HFFc6 (cell line): ENCODE measurements at places on chromosomes 1 and 21.
A peak's percentile ranks its signal among the peaks of the same experiment; 100 is the strongest.

DNA sequence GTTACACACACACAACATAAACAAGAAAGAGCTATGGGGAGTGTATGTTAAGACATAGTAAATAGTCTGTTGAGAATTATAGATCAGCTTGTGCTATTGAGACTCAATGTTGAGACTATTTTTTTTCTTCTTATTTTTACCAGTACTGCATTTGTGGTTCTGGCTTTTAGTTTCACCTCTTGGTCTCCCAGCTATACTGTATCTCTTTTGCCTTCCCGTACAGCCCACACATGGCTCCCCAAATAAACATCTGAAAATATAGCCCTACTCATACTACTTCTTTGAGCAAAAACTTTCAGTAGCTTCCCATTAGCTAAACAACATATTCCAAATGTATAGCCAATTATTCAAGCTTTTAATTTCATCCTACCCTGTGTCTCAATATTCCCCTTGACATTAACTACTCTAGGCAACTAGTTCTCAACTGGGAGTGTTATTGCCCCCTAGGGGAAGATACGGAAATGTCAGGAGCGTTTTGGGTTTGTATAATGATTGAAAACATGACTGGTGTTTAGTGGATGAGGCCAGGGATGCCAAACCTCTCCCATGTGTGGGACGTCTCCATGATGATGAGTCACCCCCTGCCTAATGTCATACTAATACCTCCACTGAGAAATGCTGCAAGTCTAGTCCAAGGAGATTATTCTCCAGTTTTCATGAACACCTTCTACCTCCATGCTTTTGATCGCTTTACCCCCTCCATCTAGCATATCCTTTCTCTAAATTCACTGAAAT lies 6.8 kb downstream of the RPE65 start:
- peak; percentile 68 for DNase-seq

DNA sequence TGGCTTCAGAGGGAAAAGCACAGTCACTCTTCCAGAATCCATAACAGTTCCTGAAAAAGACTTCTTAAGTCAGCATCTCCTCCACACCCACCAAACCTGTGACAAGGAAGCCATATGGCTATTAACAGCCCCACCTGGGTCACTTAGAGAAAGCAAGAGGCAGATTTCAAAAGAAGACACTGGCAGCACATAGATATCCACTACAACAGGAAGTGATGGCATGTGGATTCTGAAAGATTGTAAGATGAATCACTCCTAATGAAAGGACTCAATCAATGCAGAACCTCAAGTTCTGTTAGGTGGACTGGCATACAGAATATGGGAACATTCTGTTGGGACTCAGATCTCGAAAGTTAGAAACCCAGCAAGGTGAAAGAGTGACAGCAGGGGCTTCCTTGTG lies 365.9 kb downstream of the TGFB2 start:
- no peak for DNase-seq

GRCh38 chr1:2150801-2151200 lies 43.8 kb downstream of the FAAP20 start:
- no peak for DNase-seq

DNA sequence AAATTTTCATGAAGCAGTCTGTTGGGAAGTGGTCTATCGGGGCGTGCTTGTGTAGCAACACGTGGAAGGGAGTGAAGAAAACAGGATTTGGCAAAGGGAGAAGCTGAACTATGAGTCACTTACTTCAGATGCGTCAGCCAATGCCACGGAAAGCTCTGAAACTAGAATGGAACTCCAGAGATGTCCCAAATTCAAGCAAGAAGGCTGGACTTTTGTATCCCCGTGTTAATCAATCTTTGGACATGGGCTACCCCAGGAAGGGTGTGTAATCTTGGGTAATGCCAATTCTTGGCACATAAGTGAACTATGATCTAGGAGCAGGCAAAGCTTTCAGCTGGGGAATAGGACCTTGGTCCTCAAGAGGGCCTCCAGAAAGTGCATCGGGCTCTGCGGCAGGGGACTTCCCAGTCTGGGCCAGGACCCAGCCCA lies 102.6 kb downstream of the ADSS2 start:
- peak; percentile 84 for DNase-seq

- no peak for DNase-seq
Measured at GRCh38 chr1:212635141-212635631, 26.6 kb downstream of the ATF3 start.

DNA sequence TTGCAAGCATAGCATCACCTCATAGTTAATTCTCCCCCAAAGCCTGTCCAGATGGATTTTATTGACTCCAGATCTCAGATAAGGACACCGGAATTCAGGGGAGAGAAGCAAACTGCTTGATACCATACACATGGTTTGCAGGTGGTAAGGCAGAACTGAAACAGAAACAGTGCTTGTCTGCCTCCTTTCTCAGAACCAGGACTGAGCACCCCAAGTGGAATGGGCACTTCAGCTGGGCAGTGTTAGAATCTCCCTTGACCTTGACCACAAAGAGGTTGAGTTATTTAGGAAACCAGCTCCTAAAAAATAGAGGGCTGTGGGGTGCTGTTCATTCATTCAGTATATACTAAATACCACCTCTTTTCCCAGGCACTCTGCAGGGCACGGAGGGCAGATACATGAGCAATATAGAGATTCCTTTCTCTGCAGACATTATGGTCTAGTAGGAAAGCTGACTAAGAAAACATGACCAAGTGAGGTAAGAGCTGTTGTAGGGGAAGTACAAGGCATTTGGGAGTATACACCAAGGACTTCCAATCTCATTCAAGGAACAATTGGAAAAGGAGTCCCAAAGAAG lies 185.2 kb downstream of the C1orf94 start:
- no peak for DNase-seq

DNA sequence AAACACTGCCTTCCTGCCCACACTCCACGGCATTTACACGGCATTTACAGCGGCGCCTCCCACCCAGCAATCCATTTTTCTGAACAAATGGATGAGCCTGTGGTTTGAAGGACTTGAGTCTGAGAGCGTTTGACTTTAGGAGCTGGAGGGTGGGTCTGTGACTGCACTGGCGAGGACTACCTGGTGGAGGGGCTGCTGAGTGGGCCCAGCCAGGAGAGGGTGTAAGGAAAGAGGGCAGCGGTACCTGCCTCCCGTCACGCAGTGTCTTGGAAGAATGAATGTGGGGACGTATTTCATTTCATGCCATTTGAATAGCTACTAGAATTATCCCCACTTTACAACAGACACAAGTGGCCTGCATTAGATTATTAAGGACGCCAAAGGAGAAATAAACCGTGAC lies 62.9 kb downstream of the B3GALT5 start:
- no peak for DNase-seq

DNA sequence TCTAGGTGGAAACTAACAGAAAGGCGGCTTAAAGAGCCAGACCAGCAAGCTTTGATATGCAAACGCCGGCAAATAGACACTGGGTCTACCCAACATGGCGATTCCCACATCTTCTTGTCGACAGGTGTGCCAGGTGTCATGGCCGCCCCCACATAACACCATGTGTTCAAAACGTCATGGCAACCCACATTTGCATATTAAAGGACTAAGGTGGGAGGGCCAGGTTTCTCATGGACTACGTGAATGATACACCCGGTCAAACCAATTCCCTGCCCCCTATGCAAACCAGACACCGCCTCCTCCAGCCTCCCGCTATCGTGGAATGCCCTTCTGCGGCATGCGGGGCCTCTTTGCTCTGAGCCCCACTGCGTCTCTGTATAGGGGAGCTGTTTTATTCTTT lies 41.3 kb downstream of the ICOSLG start:
- DNase-seq, result no peak

- no peak for DNase-seq
Measured at GRCh38 chr1:36107394-36107793, 17.6 kb downstream of the COL8A2 start.

- DNase-seq, result no peak
Measured at GRCh38 chr1:211281320-211282022, 22.3 kb downstream of the RCOR3 start.

DNA sequence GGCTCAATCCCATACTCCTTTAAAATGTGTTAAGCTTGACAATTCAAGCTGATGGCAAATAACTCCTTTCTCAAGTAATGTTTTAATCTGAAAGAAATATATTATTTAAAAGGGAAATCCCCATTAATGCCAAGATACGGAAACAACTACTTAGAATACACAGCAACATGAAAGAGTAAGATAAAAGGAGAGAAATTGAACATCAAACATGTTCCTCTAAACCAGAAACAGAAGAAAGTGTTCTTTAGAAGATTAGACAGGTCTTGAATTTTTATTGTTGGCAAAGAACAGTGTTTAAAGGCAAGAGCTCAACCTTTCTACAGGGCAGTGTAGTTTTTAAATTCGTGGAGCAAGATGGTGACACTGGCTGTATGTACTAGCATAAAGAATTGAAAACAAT lies 105.8 kb upstream of the NRIP1 start:
- DNase-seq, result no peak

GRCh38 chr1:67169496-67169895 lies 3.2 kb downstream of the IL23R start:
- DNase-seq, result no peak

GRCh38 chr1:87134625-87135328 lies 193.9 kb upstream of the LMO4 start:
- no peak for DNase-seq

DNA sequence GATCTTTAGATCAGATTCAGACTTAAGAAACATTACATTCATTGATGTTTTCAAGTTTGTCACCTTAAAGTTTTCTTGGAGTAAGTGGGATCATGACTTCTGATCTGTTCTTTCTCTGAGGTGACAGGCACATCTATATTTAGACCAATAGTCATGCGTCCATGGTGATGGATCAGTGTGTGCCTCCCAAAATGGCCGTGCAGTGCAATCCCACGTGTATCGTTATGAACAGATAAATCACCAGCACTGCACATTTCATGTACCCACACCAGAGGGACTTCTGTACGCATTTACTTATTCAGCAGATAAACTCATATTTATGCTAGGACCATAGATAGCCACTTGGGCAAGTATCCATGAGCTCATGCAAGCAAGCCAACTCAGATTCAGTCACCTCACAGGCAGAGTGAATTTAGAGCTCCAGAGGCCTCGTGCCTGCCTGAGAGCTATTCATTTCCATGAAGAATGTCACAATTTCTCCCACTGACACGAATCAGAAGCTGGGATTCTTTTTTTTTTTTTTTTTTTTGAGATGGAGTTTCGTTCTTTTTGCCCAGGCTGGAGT lies 13.9 kb upstream of the WDR26 start:
- no peak for DNase-seq

- DNase-seq, result no peak
Measured at GRCh38 chr1:208868554-208868953, 624.4 kb upstream of the PLXNA2 start.

GRCh38 chr1:184191181-184191621 lies 139.7 kb downstream of the TSEN15 start:
- peak; percentile 69 for DNase-seq

GRCh38 chr1:172423336-172423735 lies 2.9 kb downstream of the C1orf105 start:
- DNase-seq, result no peak

- peak; percentile 23 for DNase-seq
Measured at GRCh38 chr21:33643658-33644311, 1.5 kb downstream of the ITSN1 start.

DNA sequence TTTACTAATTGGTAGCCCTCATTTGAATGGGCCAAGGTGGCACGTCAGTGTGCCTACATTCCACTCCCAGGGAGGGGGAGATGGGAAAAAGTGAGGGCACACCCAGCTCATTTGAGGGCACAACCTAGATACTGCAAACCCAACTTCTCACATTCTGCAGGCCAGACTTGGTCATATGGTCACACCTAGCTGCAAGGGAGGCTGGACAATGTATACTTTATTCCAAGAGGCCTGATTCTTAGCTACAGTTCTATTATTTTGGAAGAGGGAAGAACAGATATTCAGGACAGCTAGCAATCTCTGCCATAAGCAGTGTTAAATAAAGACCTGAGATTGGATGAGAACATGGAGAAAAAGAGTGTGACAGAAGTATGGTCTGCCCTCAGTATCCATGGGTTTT lies 180.4 kb downstream of the ROR1 start:
- DNase-seq, result no peak

DNA sequence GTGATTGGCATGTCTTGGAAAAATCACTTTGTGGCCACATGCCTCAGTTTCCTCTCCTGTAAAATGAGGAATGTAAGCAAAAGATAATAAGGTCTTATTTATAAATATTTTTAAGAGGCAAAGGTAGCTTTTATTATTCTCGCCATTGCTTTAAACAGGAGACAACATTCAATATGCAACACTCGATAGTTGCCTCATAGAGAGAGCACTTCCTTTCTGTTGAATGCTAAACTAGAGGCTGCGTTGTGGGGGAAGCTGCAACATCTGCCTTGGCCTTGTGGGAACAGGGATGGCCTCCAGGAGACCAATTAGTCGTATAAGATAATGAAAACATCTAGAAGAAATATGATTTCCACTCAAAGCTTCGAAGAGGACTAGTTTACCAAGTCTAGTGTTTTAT lies 3.5 kb downstream of the OSCP1 start:
- no peak for DNase-seq

DNA sequence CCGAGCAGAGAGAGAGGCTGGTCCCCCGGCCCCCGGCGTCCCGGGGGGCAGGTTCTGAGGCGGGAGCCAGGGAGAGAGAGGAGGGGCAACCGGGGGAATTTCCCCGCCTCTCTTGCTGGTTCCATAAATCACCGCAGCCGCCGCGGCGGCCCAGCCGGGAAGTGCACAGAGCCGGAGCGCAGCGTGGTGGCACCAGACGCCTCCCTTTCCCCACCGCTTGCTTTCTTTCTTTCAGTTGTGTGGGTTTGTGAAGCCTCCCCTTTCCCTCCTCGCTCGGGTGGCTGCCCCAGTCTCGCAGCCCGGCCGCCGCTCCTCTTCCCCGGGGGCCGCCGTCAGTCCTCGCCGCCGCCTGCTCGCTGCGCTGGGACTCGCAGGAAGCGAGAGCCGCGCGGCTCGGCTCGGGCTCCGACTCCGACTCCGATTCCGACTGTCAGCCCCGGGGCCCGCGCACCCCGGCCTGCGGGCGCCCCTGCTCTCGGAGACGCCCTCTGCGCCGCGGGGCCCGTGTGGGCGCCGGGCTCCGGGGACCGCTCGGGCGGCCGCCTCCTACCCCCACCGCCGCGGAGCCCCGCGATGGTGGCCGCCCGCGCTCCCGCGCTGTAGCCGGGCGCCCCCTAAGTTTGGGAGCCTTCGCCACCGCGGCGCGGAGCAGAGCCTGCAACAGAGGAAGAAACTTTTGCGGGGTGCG lies at the start of gene CACHD1:
Gene CACHD1, plus strand, starts transcription at position 153 of the 688 bp plus-strand sequence. CDS start 616 bp downstream, outside the sequence.
- DNase-seq, result peak; percentile 74
